ENCODE measurements at places on chromosomes 11 and 22. TPM values are rescaled to one million over a fixed set of nuclear protein-coding genes. Genes with fewer than 3 reads are reported as not detected.

PATE2 gene
- not detected for total RNA-seq

DEAF1 gene
- 28.7 TPM for total RNA-seq

GPR83 gene
- not detected for total RNA-seq

CSNK2A3 gene
- 0.86 TPM for total RNA-seq

MFNG gene
- total RNA-seq = not detected

OR5D13 gene
- total RNA-seq = not detected

WBP2NL gene
- 0.77 TPM for total RNA-seq

TMEM45B gene
- not detected for total RNA-seq

BBOX1 gene
- not detected for total RNA-seq

CNTN5 gene
- total RNA-seq = not detected
